ENCODE measurements at places on chromosomes 2 and 18.

- DNase-seq: peak; percentile 60
Observed at GRCh38 chr18:47772374-47773248, 157.8 kb downstream of the SMAD2 start.

DNA sequence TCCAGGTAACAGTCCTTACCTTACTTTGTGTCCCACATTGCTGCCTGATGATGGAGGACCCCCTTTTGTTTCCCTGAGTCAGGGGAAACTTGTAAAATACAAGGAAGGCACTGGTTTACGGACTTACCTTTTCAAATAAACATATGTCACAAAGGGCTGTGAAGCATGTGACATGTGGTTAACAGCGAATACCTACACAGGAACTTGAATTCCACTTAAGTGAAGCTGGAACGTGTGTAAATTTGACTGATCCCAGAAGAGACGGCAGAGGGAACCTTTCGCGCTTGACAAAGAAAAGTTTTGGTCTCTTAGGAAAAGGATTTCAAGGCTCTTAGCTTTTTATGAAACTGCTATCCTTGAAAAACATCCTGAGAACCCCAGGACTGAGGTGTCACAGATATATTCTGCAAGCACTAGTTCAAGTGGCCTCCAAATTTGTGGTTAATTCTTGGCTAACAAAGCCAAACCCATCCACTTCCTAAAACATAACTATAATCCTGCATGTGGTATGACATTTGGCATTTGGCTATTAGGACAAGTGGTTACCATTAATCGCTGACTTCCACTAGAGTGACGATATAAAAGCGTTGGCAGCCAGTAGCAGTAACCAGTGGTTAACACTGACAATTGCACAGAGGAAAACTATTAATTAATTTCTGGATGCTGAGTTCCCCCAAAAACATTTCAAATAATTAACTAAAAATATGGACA, 55.6 kb downstream of the ITGB6 start:
- no peak for DNase-seq

DNA sequence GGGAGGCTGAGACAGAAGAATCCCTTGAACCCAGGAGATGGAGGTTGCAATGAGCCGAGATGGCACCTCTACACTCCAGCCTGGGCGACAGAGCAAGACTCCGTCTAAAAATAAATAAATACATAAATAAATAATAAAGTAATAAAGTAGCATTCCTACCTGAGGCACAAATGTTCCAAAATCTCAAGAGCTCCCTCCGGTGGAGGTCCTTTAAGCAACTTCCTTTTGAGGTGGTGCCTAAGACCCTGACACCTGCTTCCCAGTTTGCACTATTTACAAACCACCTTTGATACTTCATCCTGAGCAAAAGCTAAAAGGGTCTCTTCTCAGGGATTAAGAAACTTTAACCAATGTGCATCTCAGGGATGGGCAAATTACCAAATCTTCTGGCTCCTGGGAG, 505.1 kb downstream of the CNTNAP5 start:
- DNase-seq: no peak

DNA sequence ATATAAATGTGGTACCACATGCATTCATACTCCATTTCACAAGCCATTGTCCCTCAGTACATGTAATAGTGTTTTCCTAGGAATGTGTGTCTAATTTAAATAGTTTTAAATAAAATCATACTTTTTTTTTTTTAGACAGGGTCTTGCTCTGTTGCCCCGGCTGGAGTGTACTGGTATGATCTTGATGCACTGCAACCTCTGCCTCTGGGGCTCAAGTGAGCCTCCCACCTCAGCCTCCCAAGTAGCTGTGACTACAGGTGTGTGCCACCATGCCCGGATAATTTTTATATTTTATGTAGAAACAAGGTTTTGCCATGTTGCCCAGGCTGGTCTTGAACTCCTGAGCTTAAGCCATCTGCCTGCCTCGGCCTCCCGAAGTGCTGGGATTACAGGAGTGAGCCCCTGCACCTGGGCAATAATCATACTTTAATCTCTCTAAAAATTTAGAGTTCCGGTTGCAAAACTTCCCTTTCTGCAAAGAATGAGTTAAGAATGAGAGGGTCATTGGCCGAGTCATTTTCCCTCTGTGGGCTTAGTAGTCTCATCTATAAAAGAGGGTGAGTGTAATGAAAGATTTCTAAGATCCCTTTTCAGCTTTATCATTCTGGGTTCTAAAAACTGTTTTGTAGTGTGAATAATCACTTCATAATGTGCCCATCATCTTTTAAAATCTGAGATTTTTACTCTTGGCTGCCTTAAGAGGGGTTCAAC, 116.0 kb upstream of the PELI1 start:
- no peak for DNase-seq

GRCh38 chr2:146584316-146584715, 1260.5 kb upstream of the ACVR2A start:
- no peak for DNase-seq

DNA sequence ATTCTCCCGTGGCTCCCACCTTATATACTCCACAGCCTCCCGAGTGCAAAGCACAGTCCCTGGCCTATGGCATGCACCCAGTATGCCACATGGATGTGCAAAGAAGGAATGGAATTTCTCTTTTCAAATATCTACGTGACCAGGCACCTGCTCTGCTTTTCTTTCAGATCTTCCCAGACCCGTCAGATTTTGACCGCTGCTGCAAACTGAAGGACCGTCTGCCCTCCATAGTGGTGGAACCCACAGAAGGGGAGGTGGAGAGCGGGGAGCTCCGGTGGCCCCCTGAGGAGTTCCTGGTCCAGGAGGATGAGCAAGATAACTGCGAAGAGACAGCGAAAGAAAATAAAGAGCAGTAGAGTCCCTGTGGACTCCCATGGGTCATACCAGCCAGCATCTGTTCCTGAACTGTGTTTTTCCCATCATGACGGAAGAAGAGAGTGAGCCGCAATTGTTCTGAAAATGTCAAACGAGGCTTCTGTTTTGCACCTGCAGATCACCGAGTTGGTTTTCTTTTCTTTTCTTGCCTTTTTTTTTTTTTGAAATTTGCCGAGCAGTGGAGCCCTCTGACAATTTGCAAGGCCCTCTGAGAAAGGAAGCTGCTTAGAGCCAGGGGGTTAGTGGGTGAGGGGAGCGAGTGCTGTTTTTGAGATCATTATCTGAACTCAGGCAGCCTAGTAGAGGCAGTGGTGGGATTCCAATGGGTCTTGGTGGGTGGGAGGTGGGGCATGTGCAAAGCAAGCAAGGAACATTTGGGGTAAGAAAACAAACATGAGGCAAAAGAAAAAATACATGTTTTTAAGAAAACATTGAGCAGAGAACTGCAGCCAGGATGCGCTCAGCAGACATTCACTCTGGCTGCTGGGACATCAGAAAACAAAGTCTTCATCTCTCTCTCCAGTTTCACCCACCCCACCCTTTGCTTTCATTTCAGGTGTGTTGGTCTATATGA, 26.2 kb downstream of the LBH start:
- no peak for DNase-seq

DNA sequence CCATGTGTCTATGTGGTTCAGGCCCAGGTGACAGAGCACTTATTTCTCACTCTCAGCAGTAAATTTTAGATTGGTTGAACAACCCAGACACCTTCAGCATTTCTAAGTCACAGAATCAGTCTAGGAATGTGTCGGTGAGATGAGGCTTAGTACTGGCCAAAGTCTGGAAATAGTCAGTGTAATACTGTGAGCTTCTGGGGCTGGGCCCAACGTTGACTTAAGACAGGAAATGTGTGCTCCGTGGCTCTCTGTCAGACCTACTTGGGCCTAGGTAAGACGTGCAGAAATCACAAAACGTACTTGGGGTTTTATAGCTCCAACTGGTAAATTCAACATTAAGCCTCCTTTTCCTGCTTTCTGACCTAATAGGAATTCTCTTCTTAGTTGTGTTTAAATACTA, 160.3 kb upstream of the COL3A1 start:
- no peak for DNase-seq

- no peak for DNase-seq
Observed at GRCh38 chr2:218282173-218282991, 9.9 kb downstream of the TMBIM1 start.

DNA sequence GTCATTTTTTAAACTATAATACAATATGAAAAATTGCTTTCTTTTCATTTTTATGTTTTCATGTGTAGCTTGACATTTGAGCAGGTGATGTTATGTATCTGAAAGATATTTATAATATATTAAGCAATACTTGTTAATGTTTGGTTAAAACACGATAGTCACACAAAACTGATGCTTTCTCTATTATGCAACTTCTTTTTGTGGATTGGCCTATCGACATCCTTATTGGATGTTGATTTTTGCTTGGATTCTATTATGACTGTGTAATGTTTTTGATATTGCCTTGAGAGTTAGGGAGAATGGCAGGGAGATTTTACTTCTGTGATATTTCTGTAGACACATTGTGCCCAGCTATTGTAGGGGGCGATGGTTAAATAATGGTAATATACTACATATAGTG, 128.0 kb downstream of the ZNF407 start:
- DNase-seq: no peak

GRCh38 chr18:51038110-51038509, 8.1 kb downstream of the SMAD4 start:
- DNase-seq: no peak

- DNase-seq: no peak
Observed at GRCh38 chr18:59735269-59735860, 38.1 kb upstream of the CCBE1 start.

DNA sequence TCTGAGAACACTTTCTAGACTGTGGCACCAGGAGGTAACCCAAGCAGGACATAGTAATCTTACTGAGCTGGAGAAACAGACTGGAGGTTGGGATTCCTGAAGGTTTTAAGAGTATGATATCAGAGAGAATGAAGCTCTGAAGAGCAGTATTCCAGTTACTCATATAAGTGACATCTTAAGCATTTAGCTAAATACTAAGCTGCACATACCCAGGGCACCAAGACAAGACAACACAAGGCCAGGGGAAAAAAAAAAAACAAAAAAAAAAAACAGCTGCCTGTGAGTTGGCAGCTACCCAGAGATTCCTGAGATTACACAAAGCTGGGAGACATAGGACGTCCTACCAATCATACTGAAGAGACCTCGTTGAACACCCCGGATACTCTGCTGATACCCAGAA, 175.8 kb downstream of the SRBD1 start:
- no peak for DNase-seq

- DNase-seq: no peak
Observed at GRCh38 chr18:6493194-6493593, 78.5 kb upstream of the L3MBTL4 start.

DNA sequence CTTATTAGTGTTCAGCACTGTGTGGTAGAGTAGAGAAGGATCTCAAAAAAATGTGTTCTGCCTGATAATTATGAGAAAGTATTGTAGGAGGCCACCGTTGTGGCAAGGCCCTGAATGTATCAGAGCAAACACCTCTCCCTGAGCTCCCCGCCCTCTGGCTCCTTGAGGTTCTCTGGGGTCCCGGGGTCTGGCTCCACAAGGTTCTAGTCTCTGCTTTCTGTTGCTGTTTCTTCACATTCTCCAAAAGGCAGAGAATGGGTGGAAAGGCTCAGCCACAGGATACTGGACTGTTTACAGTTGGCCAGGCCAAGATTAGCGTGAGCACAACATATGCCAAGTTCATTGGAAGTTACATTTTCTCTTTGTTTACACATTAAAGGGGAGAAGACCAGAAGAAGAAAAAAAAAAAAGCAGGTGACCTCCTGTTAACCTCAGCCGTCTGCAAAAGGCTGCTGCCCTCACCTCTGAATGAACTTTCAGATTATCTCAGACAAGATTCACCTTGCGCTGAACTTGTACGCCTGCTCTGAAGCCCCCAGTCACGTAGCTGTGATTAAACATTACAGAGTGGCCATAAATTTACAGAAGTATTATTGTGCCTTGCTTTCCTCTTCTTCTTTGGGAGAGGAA, 56.6 kb upstream of the CYP26B1 start:
- no peak for DNase-seq

GRCh38 chr18:74468547-74469061, 11.5 kb upstream of the DIPK1C start:
- peak; percentile 60 for DNase-seq

DNA sequence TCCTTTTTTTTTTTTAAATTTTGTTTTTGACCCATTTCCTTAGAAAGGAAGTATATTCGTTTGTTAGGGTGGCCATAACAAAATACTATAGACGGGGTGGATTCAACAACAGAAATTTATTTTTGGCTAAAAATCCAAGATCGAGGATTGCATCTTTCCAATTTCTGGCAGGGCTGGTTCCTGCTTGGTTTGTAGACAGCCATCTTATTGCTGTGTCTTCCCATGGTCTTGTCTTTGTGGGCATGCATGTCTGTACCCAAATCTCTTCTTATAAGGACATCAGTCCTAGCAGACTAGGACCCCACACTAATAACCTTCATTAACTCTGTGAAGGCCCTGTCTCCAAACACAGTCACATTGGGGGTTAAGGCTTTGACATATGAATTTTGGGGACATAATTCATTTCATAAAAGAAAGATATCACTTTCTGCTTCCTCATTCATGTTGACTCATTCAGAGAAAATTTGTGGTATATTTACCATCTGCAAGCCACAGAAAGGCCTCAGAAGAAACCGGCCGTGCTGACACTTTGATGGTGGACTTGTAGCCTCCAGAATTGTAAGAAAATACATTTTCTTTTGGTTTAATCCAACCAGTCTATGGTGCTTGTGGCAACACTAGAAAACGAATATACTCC, 262.1 kb downstream of the LPIN1 start:
- no peak for DNase-seq

DNA sequence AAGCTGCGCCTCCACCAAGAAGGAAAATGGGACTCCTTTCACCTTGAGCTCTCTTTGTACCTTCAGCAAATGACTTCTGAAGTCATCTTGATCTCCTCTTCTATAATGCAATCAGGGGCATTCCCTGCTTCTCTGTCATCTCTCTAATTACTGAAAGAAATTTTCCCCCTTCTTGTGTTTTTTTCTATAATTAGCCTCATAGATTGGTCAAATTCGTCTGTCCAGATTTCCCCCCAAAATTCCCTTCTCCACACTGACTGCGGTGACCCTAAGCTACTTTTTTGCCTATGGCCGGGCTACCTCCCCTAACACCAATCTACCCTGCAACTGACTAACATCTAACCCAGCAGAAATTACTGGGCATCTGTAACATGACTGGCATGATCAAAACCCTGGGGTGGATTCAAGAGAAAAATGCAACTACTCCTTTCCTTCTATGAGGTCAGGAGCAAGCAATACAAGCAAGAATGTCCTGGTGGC, 168.6 kb downstream of the BCL2 start:
- no peak for DNase-seq

- DNase-seq: no peak
Observed at GRCh38 chr2:238929242-238930081, 81.6 kb downstream of the TWIST2 start.

- no peak for DNase-seq
Observed at GRCh38 chr2:46167406-46167805, 129.8 kb upstream of the EPAS1 start.

DNA sequence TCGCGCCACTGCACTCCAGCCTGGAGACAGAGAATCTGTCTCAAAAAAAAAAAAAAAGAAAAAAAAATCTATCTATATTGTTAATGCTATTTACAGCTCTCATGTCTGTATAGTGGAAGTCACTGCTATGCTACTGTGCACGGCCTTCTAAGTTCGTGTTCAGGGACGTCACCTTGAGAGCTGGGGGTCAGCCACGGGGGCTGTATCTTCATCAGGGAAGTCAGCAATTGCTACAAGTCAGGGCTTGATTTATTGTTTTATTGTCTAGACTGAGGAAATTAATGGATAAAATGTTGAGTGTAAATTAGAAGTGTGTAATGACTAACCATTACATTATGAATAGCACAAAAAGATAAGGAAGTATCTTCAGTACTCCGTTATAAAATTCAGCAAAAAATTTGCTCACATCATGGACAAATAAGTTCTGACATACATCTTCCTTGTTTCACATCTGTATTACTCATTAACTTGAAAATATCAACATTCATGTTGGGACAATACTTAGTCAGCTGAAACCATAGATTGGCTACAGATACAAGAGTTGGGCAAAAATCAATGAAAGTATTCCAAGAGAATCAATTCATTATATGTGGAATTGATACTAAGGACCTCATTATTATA, 136.6 kb upstream of the SEC11C start:
- peak; percentile 32 for DNase-seq
